Activated effector memory CD4-positive, alpha-beta T cell treated with anti-CD3 and anti-CD28 coated beads, Interleukin-2, amount 50 U/mL, for 16 hours (primary cell): ENCODE measurements at places on chromosomes 5 and 9.

DNA sequence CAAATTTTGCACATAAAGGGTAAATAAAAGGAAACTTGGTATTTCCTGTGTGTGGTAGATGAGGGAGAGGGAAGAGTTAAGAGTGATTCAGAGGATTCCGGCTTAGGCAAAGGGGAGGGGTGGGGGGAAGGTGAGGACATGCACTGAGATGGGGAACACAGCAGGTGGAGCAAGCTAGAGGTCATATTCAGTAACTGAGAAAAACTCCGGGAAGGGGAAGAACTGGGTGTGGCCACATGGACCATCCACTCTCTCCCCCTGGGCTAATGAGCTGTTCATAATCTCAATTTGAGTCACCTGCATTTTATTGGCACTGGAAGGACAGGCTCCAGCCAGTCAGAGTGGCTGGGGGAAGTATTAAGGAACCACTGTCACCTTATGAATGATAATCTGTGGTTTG lies 45.1 kb upstream of the UGCG start:
- DNase-seq = no peak

DNA sequence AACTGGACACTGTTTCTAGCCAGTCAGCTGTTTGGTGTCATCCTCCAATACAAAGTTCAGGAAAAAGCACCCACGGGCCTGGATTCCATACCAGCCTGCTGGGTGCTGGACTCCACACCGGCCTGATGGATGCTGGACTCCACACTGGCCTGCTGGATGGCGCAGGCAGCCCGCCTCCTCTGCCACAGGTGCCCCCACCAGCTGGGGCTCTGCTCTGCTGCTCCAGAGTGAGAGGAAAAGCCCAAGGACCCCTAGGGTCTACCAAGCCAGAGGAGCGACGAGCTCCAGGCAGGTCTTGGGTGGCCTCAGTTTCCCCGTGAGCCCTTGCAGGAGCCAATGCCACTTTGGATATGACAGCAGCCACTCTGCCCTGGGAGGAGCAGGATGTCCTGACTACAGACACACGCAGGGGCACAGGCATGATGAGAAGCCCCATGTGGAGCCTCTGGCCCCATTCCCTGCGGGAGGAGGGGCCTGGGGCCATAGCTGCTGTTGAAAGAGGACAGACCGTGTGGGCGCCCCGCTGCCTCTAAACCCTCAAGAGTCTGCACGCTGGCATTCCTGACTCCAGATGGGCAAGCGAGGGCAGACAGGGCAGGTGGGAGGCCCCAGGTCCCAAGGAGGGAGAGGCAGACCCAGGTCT lies 141.6 kb downstream of the OLFM1 start:
- DNase-seq = no peak

GRCh38 chr5:165400086-165400485 lies 1894.7 kb downstream of the MAT2B start:
- DNase-seq = no peak

- DNase-seq = no peak
Observed at GRCh38 chr9:127319366-127320114, 55.0 kb downstream of the GARNL3 start.

DNA sequence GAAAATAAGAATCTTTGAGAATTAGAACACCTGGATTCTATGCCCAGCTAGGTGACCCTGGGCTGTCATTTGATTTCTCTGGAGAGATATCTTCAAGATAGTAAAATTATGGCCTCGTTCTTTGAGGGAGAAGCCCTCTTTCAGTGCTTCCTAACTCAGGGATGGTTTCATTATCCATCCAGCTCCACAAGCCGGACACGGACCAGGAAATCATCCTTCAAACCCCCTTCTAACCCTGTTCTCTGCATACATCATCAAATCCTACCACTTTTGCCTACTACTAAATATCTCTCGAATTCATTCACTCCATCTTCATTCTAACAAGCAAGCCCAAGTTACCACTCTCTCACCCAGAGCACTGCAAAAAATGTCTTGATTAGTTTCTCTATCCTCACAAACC lies 57.2 kb downstream of the MAPKAP1 start:
- no peak for DNase-seq

DNA sequence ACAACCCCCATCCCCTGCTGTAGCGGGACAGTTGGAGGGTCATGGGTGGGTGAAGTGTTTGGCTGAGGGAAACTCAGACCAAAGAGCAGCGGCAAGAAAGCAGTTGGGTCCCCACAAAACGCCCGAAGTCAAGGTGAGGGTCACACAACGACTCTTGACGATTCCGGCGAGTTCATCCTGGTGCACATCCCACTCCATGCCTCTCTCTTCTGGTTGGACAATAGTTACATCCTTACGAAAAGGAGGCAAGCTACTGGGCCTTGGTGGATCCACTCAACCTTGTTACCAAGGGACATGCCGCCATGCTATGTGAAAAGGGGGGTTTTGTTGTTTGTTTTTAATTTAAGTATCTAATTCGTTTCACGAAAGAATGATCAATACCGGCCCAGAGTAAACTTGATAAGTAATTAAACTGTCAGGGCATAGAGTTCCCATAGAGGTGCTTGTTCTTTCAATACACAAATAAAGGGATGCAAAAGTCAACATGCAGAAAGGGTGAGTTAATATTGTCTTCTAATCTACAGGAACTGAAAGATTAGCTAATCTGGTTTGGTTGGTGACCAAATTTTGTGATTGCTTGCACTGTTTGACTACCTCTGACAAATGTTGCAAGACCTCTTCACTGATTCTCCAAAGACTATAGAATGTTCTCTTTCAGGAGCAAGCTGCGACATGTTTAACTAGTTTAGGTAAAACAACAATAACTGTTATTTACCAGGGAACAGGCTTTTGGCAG lies 732 bp upstream of the SMIM15 start:
- DNase-seq = no peak

DNA sequence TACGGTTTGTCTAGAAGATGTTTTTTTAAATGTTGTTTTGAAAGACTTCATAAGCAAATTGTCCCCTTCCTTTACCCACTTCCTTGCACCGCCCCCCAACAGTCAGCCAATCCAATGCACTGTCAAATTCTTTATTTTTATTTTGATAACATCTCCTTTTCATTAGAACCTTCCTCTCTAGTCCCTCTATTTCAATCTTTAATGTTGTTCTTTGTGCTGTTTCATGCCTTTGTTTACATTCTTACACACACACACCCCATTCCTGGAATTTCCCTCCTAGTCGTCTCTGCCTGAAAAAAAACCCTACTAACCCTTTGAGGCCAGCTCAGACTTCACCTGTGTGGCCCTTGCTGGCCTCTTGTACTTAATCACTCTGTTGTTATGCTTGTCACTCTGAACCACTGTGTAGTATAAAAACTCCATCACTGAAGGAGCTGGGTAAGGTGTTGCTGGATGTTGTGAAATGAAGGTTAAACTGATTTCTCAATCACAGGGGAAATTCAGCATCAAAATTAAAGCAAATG lies 133.4 kb downstream of the UGCG start:
- no peak for DNase-seq

- no peak for DNase-seq
Observed at GRCh38 chr5:102600964-102601363, 102.2 kb upstream of the SLCO6A1 start.

DNA sequence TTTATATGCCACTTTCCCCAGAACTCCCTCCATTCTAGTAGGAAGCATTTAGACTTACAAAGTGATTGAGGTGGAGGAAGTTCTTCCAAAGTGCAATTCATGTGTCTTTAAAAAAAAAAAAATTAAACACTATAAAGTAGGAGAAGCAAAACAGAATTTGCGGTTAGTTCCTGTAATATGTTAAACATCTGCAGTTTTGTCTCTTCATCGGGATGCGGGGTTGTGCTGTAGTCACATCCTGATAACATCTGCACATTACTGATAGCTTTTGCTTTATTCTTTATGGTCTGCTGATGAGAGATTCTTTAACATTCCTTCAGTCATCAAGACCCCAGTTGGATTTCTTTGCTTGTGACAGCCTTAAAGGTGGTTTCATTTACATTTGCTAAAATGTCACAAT lies 694.3 kb downstream of the NR2F1-AS1 start:
- no peak for DNase-seq

- no peak for DNase-seq
Observed at GRCh38 chr9:18520416-18521047, 46.6 kb downstream of the ADAMTSL1 start.

GRCh38 chr5:164449460-164449859 lies 944.0 kb downstream of the MAT2B start:
- DNase-seq = no peak

DNA sequence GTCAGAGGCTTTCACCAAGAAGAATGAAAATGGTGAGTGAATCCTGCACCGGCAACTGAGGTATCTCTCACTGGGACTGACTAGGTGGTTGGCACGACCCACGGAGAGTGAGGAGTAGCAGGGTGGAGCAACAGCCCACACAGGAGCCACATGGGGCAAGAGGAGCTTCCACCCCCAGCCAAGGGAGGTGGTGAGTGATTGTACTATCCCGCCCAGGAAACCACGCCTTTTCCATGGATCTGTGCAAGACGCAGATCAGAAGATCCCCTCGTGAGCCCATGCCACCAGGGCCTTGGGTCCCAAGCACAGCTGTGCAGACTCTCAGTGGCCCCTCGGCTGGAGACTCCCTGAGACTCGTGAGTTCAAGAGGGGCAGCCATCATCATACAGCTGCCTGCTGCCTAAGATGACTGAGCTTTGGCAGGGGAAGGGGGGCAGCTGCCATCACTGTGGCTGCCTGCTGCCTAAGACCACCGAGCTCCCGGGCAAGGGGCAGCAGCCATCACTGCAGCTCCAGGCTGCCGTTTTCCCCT lies 229.5 kb downstream of the AP3B1 start:
- DNase-seq = no peak

DNA sequence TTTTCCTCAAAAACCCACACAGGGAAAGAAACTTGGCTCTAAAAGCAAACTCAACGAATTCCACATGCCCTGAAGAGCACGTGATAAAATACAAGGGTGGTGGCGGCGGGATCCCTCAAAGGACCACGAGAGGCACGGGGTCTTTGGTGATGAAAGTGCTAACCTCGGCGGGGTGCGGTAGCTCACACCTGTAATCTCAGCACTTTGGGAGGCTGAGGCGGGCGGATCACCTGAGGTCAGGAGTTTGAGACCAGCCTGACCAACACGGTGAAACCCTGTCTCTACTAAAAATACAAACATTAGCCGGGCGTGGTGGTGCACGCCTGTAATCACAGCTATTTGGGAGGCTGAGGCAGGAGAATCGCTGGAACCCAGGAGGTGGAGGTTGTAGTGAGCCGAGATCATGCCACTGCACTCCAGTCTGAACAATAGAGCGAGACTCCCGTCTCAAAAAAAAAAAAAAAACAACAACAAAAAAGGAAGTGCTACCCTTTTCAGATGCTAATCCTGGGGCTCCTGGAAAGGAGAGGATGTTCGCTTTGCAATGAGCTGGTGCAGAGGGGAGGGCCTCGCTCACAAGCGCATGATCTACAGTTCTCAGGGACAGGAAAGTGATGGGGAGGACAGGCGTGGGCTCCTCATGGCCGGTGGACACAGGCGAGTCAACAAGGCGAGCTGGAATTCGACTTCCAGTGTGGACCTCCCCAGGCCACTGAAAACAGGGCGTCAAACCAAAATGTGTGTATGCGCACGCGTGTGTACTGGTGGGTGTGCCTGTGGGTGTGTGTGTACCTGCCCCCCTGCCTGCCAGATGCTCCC lies 54.1 kb downstream of the USP20 start:
- peak; percentile 76 for DNase-seq

DNA sequence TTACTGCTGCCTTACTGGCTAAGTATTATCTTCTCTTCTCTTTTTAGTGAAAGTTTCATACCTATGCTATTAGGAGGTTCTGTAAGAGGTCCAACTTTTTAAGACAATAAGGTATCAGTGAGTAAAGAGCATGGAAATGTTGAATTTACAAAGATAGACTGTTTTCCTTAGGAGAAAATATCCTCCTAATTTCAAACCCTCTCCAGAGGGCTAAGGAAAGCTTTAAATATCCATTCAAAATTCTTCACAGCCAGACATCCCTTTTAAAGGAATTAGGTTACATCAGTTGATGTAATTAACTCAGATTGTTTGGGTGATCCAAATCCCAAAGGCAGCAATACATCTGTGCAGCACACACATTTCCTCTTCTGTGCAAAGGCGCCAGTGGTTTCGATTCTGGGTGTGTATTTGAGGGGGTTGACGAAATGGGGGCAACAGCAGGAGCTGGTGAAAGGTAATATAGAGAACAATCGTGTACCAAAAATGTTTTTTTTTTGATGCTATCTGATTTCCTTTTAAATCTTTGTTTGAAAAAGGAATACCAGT lies 273.8 kb upstream of the RPS23 start:
- no peak for DNase-seq

- DNase-seq = no peak
Observed at GRCh38 chr5:19676895-19677294, 311.1 kb downstream of the CDH18 start.

- DNase-seq = no peak
Observed at GRCh38 chr5:180596668-180597231, 5.5 kb upstream of the SCGB3A1 start.

GRCh38 chr5:23012842-23013241 lies 159.7 kb upstream of the CDH12 start:
- DNase-seq = no peak

DNA sequence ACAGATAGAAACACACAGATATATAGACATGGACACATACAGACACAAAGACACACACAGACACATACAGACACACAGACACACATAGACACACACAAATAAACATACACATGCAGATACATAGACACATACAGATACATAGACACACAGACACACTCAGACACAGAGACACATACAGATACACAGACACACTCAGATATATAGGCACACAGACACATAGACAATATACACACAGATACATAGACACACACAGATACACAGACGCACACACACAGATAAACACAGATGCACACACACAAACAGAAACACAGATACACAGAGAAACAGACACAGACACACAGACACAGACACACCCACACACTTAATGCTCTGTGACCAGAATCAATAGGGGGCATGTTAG lies 156.8 kb downstream of the IRX2 start:
- no peak for DNase-seq

GRCh38 chr9:120522558-120522957 lies 57.4 kb downstream of the CDK5RAP2 start:
- DNase-seq = no peak

- no peak for DNase-seq
Observed at GRCh38 chr9:107631788-107632187, 142.2 kb upstream of the KLF4 start.

DNA sequence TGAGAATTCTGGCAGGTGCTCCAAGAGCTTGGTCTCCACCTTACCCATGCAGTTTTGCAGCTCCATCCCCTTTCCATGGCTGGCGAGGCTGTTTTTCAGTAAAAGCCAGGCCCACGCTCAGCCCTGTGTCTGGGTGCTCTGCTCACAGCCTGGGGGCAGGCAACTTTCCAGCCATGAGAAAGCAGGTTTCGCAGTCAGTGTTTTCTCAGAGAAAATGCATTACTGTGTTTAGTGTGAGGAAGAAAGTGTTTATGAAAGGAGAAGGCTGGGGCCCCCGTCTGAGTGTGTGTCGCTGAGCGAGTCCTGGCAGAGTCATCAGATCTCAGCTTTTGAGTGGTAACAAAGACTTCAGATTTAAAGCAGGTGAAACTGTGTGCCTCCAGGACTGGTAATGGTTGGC lies 248.1 kb downstream of the IRX1 start:
- no peak for DNase-seq

DNA sequence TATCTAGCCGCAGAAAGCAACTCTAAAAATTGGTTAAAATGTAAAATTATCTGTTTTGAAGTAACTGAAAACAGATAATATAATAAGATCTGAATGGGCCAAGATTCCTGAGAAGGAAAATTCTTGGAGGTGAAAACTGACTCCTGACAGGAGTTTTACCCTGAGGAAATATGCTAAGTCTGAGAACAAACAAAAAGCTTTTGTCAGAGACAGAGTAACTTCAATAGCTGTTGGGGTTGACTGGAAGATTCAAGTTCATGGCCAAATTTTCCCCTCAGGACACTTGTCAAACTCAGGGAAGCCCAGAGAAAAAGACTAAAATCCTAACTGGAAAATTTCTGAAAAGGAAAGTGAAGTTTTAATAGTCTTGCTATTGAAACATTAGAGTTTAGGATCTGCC lies 5.7 kb downstream of the PCDHB4 start:
- DNase-seq = no peak
